ENCODE measurements at places on chromosomes 13 and 19. TPM values are rescaled to one million over a fixed set of nuclear protein-coding genes. Genes with fewer than 3 reads are reported as not detected.

MISP gene
- not detected for total RNA-seq

CD320 gene
- total RNA-seq = 37.7 TPM

DNA sequence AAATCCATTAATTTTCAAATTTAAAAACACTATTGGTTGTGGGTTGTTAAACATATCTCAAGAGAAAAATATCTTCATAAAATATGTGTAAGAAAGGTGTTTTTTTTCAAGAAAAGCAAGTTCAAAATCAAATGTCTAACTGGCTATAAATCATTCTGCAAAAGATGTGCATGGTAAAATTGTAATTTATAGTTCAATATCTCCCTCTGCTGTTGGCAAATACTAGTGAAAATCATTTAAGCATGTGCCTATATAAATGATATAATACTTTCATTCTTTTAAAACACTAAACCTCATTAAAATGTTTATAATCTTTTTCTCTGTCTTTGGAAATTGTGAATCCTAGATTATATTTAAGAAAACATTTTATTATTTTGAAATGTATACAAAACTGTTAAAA is 17.2 kb upstream of the SLITRK6 start:
- H3K27ac ChIP-seq = no peak overlapping the region
- no peak for DNase-seq
- H3K4me3 ChIP-seq = no peak overlapping the region
- no peaks in the 10 kb centered on the region for H3K4me1 ChIP-seq
- H3K27me3 ChIP-seq = no peaks in the 10 kb centered on the region
- H3K36me3 ChIP-seq = no peaks in the 10 kb centered on the region

DNA sequence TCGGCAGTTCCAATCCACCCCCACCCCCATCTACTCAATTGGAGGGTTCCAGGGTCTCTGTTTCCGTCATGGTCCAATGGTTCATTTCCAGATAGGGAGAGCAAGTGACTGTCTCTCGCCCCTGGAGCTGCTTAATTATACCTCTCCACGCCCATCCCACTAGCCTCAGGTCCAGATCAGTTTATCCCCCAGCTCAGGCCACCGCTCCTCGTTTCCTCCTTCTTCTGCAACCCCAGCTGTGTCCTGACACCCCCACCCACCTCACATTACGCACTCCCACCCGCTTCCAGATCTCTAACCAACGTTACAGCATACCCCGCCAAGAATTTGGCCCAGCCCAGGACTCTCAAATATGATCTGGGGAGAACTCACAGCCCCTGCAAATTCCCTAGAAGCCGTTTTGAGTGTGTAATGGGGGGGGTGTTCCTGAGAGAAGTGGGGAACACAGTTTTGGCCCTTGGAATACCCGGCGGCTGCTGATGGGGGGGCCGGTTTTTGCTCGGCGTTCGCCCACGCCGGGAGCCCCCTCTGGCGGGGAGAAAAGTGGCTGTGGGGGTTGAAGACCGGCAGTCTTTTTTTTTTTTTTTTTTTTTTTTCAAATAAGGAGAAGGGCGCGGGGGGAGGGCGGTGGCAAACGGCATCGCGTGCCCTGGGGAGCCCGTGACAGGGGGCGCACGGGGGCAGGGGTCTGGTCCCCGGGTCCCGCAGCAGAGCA is 1.7 kb upstream of the PDE4A start:
- peaks cover 27% of the 10 kb centered on the region for H3K27me3 ChIP-seq
- peaks cover 31% of the 10 kb centered on the region for H3K36me3 ChIP-seq
- peaks cover 77% of the 10 kb centered on the region for H3K4me1 ChIP-seq
- peak overlapping the region; percentile 61 for H3K27ac ChIP-seq
- no peak for DNase-seq
- H3K4me3 ChIP-seq = peak overlapping the region; percentile 82

GRCh38 chr19:11281356-11282049 is 14.5 kb upstream of the TSPAN16 start:
- H3K27me3 ChIP-seq = peaks cover 51% of the 10 kb centered on the region
- H3K4me1 ChIP-seq = peaks cover 16% of the 10 kb centered on the region
- no peaks in the 10 kb centered on the region for H3K36me3 ChIP-seq
- no peak overlapping the region for H3K27ac ChIP-seq
- DNase-seq = no peak
- no peak overlapping the region for H3K4me3 ChIP-seq

- peaks cover 66% of the 10 kb centered on the region for H3K36me3 ChIP-seq
- no peak for DNase-seq
- H3K4me1 ChIP-seq = no peaks in the 10 kb centered on the region
- H3K27me3 ChIP-seq = no peaks in the 10 kb centered on the region
- H3K4me3 ChIP-seq = no peak overlapping the region
- peak overlapping the region; percentile 26 for H3K27ac ChIP-seq
These were observed 23.1 kb upstream of the ZNF414 start for GRCh38 chr19:8537099-8537498.

DNA sequence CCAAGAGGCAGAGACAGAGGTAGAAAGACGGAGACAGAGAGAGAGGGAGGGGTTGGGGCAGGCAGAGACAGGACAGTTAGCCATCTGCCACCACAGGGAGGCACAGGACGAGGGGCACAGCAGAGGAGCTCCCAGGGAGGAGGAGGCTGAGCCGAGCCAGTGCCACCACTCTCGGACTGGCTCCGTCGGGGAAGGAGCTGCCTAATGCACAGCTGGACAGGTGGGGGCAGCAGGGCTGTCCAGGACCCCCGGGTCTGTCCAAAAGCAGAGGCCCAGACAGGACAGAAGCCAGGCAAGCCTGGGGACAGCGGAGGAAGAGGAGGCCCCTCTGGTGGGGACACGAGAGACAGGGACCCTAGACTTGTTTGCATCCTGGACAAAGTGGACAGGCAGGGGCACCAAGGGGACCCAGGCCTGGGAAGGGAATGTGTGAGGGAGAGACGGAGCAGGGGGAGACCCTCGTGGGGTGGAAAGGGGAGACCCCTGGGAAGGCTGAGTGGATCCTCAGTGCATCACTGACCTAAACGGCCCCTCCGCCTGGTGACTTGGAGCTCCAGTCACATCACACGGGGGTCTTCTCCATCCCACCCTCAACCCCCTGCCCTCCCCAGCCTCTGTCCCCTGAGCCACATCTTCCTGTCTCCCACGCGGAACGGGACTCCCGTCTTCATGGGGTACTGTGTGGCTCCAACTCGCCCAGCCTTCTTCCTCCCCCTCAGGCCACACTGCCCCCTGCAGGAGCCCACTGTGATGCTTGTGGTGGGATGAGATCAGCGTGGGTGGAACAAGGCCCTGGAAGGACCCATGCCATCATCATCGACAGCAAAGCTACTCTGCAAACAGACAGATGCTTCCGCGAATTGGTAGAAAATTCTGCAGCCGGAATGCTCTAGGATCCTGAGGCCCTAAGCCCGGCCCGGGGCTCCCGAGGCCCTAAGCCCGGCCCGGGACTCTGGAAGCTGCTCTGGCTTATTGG is 915 bp downstream of the F10 start:
- no peak overlapping the region for H3K27ac ChIP-seq
- DNase-seq = no peak
- H3K4me3 ChIP-seq = no peak overlapping the region
- H3K27me3 ChIP-seq = peaks cover 19% of the 10 kb centered on the region

GRCh38 chr19:51007488-51007887 is 6.1 kb upstream of the KLK8 start:
- no peak for DNase-seq
- H3K36me3 ChIP-seq = no peaks in the 10 kb centered on the region
- no peak overlapping the region for H3K4me3 ChIP-seq
- H3K27ac ChIP-seq = no peak overlapping the region
- H3K27me3 ChIP-seq = peaks cover 6% of the 10 kb centered on the region

GRCh38 chr13:42393573-42394360 is 121.8 kb downstream of the AKAP11 start:
- no peaks in the 10 kb centered on the region for H3K27me3 ChIP-seq
- peaks cover 78% of the 10 kb centered on the region for H3K4me1 ChIP-seq
- H3K27ac ChIP-seq = peak overlapping the region; percentile 99
- peaks cover 9% of the 10 kb centered on the region for H3K36me3 ChIP-seq
- H3K4me3 ChIP-seq = peak overlapping the region; percentile 77
